ENCODE measurements at places on chromosomes 11 and 22.
A peak's percentile ranks its signal among the peaks of the same experiment; 100 is the strongest.

DNA sequence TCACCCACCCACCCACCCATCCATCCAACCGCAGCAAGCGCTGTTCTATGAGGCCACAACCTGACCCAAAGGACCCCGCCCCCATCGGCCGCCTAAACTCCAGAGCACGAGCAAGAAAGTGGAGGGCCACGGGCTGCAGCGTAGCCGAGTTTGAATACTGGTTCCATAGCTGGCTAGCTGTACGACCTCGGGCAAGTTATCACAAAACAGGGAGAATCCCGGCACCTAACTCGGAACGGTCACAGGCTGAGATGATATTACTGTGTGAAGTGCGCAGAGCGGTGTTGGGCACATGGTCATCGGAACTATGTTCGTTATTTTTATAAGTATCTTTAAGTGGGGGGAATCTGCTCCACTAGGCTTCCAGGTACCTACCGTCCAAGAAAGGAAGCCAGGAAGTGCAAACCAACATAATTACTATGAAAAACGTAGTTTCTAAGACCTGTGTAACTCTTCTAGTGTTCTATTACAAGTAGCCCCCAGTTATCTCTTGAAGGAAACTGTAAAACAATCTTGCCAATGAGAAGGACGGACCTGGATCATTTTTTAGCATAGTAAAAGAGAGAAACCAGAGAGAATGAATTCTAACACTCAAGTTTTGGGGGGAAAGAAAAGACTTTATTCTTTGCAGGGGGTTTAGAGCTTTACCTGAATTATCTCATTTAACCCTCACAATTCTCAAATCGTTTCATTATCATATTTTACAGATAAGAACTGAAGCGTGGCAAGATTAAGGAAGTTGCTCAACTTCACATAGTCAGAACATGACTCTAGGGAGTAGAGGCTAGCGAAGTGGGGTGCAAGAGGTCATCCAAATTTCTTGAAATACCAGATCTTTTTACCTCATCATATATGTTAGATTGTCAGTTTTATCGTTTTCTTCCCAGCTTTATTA lies 663 bp upstream of the BUD13 start:
- no peak for DNase-seq

- no peak for DNase-seq
Measured at GRCh38 chr11:114081641-114082414, 22.3 kb downstream of the ZBTB16 start.

- DNase-seq: no peak
Measured at GRCh38 chr11:14309425-14310192, 49.4 kb downstream of the RRAS2 start.

GRCh38 chr11:120337355-120338106 lies 1.3 kb downstream of the ARHGEF12 start:
- DNase-seq: no peak

DNA sequence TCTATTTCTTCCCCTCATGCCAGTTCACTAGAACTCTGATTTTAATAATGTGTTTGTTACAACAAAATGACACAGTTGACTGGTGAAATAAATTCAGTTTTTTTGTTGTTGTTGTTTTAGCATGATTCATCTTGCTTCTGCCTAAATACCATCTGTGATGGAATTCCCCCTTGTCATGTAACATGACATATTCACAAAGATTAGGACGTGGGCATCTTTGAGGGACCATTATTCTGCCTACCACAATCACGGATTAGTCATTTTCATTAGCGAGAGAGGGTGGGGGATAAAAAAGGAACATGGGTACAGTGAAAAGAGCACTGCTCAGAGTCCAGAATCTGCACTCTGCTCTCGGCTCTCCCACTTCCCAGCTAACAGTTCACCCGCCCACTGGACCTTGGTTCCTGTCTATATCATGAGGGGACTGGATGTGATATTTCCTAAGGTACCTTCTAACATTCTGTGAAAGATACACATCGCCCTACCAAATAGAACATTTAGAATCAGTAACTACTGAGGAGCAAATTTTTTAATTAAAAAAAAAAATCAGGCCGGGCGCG lies 11.3 kb downstream of the HTATIP2 start:
- DNase-seq: no peak

DNA sequence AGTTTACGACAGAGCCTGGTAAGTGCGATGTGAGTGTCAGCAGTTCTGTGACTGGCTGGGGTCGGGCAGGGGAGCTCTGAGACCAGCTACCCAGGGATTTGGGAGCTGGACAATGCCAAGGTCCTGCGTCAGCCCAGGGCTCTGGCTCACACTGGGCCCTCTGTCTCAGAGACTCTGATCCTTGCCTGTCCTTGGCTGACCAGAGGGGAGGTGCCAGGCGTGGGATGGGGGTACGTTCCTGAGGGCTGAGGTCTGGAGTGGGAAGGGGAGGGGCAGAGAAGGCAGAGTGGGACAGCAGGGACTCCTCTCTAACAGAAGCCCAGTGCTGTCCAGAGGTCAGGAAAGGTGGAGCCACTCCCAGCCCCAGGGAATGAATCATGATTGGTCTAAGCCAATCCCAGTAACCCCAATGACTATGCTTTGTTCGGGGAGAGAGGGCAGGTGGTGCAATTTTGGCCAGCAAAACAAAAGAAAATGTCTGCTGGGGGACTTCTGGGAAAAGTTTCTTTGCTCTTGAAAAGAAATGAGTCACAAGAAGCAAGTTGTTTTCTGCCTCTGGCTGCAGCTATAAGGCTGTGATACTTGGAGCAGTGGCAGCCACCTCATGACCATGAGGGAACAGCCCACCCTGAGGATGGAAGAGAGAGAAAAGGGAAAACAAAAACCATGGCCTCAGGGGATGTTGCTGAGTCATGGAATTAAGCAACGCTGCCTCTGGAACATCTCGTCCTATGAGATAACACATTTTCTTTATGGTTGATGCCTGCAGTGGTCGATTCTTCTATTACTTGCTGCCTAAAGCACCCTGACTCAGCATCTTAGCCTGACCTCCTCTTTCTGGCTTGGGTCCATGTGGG lies 108.3 kb downstream of the CHST1 start:
- no peak for DNase-seq

GRCh38 chr11:77151804-77152509 lies 23.9 kb downstream of the MYO7A start:
- DNase-seq: peak; percentile 13

Data from stimulated activated CD4-positive, alpha-beta T cell treated with anti-CD3 and anti-CD28 coated beads, Interleukin-1b, Interleukin-23, amount 100 ng/mL, for 1 hour (primary cell).